ENCODE measurements at places on chromosomes 7 and 10.

DNA sequence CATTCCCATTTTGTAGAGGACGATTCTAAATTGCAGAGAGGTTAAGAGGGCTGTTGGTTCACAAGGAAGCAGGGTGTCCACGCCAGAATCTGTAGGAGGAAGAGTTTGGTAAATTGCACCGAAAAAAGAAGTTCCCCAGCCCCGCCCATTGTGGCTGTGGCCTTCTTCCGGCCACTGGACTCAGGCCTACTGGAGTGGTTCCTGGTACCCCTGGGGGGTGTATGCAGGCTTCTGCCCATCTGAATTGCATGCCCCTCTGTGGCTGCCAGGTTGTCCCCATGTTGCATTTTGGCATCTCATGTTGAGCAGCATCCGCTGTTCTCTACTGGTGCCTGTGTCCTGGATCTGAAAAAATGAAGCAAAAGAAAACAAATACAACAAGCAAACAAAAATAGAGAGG lies 234.2 kb downstream of the WDR11 start:
- no peak for DNase-seq
- no peak overlapping the region for H3K27ac ChIP-seq
- no peaks in the 10 kb centered on the region for H3K4me1 ChIP-seq
- no peaks in the 10 kb centered on the region for H3K36me3 ChIP-seq
- peaks cover 4% of the 10 kb centered on the region for H3K27me3 ChIP-seq

DNA sequence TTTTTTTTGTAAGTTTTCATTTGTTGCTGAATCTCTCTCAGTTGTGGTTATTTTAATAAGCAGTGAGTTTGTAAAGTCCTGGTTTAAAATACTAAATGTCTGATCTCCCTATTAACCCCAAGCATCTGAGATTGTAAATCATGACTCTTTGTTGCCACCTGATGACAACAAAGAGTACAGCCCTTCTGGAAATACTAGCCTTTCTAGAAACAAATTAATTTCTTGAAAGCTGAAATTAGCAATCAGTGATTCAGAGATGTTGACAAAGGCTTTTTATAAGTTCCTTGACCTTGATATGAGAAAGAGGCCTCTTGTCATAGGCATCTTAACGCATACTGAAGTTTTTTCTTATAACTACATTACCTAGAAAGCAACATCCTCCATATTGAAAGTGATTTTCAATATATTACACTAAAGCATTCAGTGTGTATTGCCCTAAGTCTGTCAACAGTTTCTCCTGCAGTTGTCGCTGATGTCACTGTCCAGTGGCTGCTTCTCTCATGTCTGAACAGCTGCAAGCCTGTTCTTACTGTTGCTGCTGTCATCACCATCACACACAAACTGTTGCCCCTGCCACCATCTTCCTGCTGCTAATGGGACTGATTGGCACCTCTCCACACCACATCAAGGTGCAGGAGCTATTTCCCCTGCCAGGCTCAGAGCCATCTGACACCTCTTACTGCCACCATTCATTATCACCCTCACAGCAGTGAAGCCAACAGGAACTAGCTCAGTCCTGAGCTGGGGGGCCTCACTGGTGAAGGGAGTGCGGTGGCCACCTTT lies 95.1 kb upstream of the LRGUK start:
- H3K4me3 ChIP-seq, result no peak overlapping the region
- DNase-seq, result no peak
- H3K4me1 ChIP-seq, result peaks cover 15% of the 10 kb centered on the region
- H3K36me3 ChIP-seq, result no peaks in the 10 kb centered on the region
- no peaks in the 10 kb centered on the region for H3K27me3 ChIP-seq

- no peak overlapping the region for H3K4me3 ChIP-seq
- H3K4me1 ChIP-seq, result no peaks in the 10 kb centered on the region
- no peak for DNase-seq
- no peaks in the 10 kb centered on the region for H3K36me3 ChIP-seq
Measured at GRCh38 chr10:129097776-129098330, 369.2 kb upstream of the MGMT start.

- H3K4me1 ChIP-seq, result no peaks in the 10 kb centered on the region
- no peak for DNase-seq
- H3K4me3 ChIP-seq, result no peak overlapping the region
- H3K36me3 ChIP-seq, result peaks cover 3% of the 10 kb centered on the region
- H3K27me3 ChIP-seq, result no peaks in the 10 kb centered on the region
- H3K27ac ChIP-seq, result no peak overlapping the region
Measured at GRCh38 chr10:36269222-36269621, 627.1 kb upstream of the FZD8 start.

DNA sequence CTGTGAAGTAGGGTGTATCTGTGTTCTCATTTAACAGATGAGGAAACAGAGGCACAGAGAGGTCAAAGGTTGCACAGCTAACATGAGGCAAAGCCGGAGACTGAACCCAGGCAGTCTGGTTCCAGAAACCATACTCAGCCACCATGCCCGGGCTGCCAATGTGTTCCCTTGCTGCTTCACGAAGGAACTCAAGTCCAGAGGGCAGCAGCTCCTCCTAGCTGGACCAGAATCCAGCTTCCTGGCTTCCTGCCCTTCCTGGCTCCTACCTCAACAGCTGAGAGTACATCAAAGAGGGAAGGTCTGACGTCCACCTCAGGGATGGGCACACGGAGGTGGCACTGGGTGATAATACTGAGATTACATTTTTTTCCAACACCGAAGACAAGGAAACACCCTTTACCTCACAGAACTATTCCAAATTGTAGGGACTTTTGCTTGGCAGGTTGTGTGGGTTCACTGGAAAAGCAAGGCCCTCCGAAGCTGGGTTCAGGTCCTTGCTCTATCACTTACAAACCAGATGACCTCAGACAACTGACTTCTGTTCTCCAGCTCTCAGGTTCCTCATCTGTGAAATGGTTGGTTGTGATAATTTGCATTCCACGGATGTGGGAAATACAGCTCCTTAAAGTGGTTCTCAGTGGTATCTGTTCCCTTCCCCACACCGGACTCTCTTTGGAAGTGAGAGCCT lies 154.1 kb upstream of the ZMIZ1 start:
- no peak overlapping the region for H3K27ac ChIP-seq
- peaks cover 2% of the 10 kb centered on the region for H3K27me3 ChIP-seq
- H3K4me1 ChIP-seq, result no peaks in the 10 kb centered on the region
- no peak for DNase-seq
- no peak overlapping the region for H3K4me3 ChIP-seq

- H3K27ac ChIP-seq, result no peak overlapping the region
- H3K4me3 ChIP-seq, result no peak overlapping the region
- DNase-seq, result no peak
Measured at GRCh38 chr7:135560631-135561030, 2.9 kb downstream of the NUP205 start.

- no peaks in the 10 kb centered on the region for H3K4me1 ChIP-seq
- DNase-seq, result no peak
- H3K27ac ChIP-seq, result no peak overlapping the region
- H3K4me3 ChIP-seq, result no peak overlapping the region
Measured at GRCh38 chr10:14474656-14475055, 143.9 kb upstream of the FRMD4A start.

DNA sequence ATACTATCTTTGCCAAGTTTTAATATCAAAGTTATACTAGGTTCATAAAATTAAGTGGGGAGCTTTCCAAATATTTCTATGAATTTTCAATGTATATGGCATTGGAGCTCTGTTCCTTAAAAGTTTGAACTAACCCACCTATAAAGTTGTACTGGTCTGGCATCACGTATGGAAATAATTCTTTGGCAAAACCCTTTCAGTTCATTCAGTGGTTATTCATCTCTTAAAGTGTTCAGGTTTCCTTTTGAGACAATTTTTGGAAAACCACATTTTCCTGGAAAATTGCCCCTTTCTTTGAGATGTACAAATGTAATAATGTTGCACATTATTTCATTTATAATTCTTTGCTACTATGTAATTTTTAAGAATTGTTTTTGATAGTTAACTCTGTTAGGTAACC lies 62.5 kb upstream of the INPP5A start:
- H3K4me3 ChIP-seq, result no peak overlapping the region
- no peak for DNase-seq
- peaks cover 22% of the 10 kb centered on the region for H3K27me3 ChIP-seq
- peak overlapping the region; percentile 18 for H3K27ac ChIP-seq
- no peaks in the 10 kb centered on the region for H3K4me1 ChIP-seq
- H3K36me3 ChIP-seq, result no peaks in the 10 kb centered on the region

GRCh38 chr10:127648885-127649284 lies 88.1 kb upstream of the FOXI2 start:
- H3K4me3 ChIP-seq, result no peak overlapping the region
- H3K27ac ChIP-seq, result no peak overlapping the region
- H3K4me1 ChIP-seq, result no peaks in the 10 kb centered on the region
- no peaks in the 10 kb centered on the region for H3K36me3 ChIP-seq
- DNase-seq, result no peak

DNA sequence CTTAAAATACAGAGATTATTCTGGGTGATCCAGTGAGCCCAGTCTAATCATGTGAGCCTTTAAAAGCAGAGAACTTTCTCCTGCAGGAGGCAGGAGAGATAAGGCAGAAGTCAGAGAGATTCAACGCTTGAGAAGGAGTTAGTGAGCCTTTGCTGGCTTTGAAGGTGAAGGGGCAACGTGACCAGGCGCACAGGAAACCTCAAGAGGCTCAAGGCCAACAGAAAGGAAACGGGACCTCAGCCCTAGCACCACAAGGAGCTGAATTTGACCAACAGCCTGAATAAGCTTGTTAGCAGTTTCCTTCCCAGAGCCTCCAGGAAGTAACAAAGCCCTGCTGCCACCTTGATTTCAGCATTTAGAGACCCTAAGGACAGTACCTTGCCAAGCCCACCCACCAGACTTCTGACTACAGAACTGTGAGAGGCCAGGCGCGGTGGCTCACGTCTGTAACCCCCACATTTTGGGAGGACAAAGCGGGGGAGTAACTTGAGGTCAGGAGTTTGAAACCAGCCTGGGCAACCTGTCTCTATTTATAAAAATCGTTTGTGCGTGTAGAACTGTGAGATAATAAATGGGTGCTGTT lies 87.3 kb upstream of the KAT6B start:
- no peaks in the 10 kb centered on the region for H3K36me3 ChIP-seq
- H3K4me3 ChIP-seq, result peak overlapping the region; percentile 82
- H3K4me1 ChIP-seq, result peaks cover 23% of the 10 kb centered on the region
- peak; percentile 71 for DNase-seq
- peak overlapping the region; percentile 95 for H3K27ac ChIP-seq

DNA sequence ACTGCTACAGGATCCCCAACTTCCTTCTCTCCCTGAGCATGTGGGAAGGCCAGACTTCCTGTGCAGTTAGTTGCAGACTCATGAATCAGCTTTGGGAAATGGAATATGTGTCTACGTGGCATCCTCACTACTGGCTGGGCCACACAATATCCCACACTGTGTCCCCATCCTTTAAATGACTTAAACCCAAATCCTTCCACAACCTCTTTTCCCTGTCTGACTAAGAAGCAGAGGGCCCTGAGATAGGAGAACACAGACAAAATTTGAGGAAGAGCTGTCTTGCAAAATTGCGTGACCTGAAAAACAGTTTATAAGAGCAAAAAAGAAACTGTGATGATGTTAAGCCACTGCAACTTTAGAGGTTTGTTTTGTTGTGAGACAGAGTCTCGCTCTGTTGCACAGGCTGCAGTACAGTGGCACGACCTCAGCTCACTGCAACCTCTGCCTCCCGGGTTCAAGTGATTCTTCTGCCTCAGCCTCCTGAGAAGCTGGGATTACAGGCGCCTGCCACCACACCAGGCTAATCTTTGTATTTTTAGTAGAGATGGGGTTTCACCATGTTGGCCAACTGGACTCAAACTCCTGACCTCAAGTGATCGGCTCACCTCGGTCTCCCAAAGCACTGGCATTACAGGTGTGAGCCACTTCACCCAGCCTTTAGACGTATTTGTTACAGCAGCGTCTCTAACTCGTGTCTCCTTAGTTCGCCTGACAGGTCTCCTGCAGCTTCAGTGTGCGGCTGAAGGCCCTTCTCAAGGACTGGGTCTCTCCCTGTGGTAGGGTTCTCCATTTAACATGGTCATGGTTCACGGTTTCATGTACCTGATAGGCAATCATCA lies 46.9 kb upstream of the SFMBT2 start:
- H3K36me3 ChIP-seq, result no peaks in the 10 kb centered on the region
- H3K27ac ChIP-seq, result no peak overlapping the region
- H3K27me3 ChIP-seq, result no peaks in the 10 kb centered on the region
- no peak overlapping the region for H3K4me3 ChIP-seq
- no peak for DNase-seq

GRCh38 chr10:95815701-95816240 lies 59.8 kb downstream of the ENTPD1 start:
- no peak overlapping the region for H3K27ac ChIP-seq
- H3K27me3 ChIP-seq, result no peaks in the 10 kb centered on the region
- no peak for DNase-seq
- H3K4me1 ChIP-seq, result peaks cover 22% of the 10 kb centered on the region
- no peak overlapping the region for H3K4me3 ChIP-seq
- H3K36me3 ChIP-seq, result peaks cover 14% of the 10 kb centered on the region

DNA sequence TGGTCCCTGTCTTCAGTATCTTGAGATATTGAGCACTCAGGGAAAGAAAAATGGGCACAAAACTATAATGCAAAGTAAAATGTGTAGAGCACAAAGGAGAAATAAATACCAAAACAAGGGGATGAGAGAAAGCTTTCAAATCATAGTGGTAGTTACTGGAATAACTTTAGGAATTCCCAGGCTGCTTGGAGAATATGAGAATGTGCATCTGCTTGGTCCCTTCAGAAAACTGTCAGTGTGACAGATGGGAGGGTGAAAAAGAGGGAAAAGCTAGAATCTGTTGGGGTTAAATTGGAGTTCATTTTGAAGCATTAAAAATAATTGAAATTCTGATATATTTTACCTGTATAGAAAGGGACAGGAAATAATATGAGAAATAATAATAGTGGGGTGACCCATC lies 15.3 kb downstream of the ST7 start:
- no peaks in the 10 kb centered on the region for H3K36me3 ChIP-seq
- no peak for DNase-seq
- peaks cover 17% of the 10 kb centered on the region for H3K4me1 ChIP-seq
- no peak overlapping the region for H3K4me3 ChIP-seq

DNA sequence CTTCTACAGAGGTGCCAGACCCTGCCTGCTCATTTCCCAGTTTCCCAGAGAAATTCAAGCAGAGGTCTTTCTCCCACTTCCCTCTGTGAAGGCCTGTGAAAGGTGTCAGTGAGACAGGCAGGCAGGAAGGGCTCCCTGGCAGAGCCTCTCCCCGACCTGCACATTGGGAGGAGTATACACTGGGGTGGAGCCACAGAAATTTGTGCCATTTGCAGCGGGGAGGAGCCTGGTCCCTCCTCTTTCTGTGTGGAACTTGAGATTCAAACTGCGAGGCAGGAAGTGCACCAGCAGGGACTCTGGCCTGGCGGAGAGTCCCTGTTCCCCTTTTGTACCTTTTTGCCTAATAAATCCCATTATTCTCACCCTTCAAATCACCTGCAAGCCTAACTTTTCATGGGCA lies 54.6 kb upstream of the OPN4 start:
- H3K36me3 ChIP-seq, result no peaks in the 10 kb centered on the region
- H3K27ac ChIP-seq, result no peak overlapping the region
- no peaks in the 10 kb centered on the region for H3K4me1 ChIP-seq
- peaks cover 12% of the 10 kb centered on the region for H3K27me3 ChIP-seq
